CD4-positive, alpha-beta T cell treated with Interleukin-6 at 100 ng/mL for 8 hours (primary cell): ENCODE measurements at places on chromosomes 1 and 21.

DNA sequence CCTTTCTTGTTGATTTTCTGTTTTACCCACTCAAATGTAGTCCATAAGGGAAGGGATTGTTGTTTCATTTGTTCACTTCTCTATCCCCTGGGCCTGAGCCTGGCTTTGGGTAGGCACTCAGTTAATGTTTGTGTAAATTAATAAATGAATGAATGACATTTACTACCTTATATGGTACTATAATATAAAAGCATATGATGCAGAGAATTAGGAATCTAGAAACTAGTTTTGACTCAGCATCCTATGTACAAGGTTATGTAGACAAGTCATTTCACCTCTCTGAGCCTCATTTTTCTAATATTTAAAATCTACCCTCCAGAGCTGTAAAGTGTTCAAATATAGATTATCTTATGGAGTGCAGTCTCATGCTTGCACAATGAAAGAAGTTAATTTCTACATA, 68.9 kb upstream of the S1PR1 start:
- no peak for DNase-seq

DNA sequence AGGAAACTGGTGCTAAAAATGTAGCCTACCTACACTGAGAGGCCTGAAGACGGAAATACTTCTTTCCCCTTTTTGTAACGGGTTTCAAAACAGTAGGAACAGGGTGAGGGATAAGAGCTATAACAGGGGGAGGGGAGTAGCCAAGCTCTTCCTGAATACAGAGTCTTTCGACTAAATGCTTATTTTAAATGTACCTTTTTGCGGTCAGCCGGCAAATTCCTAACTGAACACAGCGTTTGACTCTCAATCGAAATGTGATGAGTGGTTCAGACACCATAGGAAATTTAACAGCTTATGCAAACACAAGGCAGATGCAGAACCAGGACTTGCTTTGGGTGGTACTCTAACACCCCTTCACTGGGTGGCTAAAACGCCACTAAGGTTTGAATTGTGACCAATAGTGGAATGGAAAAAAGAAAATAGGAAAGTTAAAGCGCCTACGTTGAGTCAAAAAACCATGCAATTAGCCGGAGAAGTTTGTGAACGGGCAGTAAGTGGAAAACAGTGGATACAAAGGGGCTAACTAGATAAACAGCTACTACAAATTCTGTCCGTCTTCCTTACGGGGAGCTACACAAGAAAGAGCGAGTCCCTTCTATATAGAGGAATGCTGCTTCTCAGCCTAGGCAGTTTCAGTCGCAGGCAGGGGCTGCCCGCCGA, 1.7 kb downstream of the EGLN1 start:
- DNase-seq, result no peak

GRCh38 chr1:15524021-15524282, at the start of gene CASP9:
Gene CASP9, minus strand, starts transcription at chr1:15524215. Its CDS starts 15 bp downstream, at chr1:15524200.
- no peak for DNase-seq

- no peak for DNase-seq
Measured at GRCh38 chr1:186627019-186627418, 53.2 kb downstream of the PTGS2 start.

- no peak for DNase-seq
Measured at GRCh38 chr1:44973645-44974044, 12.8 kb downstream of the EIF2B3 start.

GRCh38 chr1:152034654-152035538, 1.9 kb downstream of the S100A11 start:
- peak; percentile 68 for DNase-seq

DNA sequence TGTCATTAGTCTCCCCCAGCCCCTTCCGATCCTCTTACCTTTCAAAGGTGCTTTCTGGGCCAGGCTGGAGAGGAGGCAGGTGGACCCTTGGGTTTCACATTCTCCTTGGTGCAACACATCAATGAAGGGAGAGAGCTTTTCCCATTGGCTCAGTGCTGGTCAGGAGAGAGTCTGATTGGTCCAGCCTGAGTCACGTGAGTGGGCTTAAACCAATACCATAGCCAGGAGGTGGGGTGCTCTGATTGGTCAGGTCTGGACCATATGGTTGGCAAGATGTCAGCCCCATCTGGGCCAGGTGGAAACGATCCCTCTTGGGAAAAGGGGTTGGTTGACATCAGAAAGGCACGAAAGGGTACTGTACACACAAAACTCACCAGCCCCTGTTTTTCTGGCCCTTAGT, 44.8 kb upstream of the ABCG1 start:
- DNase-seq, result no peak

GRCh38 chr1:94819238-94819944, 766 bp upstream of the SLC44A3 start:
- no peak for DNase-seq

GRCh38 chr1:147238053-147238902, 4.2 kb upstream of the CHD1L start:
- DNase-seq, result no peak

DNA sequence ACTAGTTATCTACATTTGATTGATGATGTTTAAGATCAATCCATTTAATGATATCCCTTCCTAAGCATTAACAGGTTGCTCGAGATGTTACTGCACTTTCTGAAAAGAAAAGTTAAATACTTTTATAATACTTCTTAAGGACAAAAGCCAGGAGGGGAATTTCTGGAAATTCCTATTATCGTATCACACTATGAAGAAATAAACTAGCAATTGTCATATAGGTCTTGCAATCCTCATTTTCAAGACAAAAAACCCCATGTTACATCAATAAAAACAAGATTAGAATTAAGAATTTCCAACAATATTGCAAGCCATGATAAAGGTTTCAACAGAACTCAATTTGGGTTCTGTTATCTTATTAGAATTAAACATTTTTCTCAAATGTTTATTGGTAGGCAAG, 47.2 kb downstream of the HNRNPR start:
- no peak for DNase-seq

GRCh38 chr1:54215523-54215922, 15.6 kb downstream of the MRPL37 start:
- no peak for DNase-seq

GRCh38 chr1:188155261-188155660, 1326.5 kb downstream of the PLA2G4A start:
- no peak for DNase-seq

GRCh38 chr21:29125191-29125590, 5.3 kb upstream of the MAP3K7CL start:
- DNase-seq, result no peak

- DNase-seq, result no peak
Measured at GRCh38 chr1:74971982-74972381, 162.2 kb upstream of the LHX8 start.

DNA sequence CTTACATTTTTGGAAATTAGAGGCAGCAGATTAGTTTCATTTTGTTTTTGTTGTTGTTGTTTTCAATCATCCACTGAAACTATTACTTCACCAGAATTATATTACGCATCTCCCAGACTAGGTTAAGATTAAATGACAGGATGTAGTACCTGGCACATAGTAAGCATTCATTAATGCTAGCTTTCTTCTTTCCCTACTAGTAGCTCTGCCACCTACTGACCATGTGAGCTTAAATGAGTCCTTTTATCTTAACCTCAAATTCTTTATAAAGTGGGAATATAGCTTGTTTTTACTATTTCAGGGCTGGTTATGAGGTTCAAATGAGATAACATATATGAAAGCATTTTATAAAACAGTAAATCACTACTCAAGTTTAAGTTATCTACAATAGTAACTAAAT, 10.2 kb upstream of the ASPM start:
- no peak for DNase-seq

GRCh38 chr21:46027851-46028493, 46.4 kb downstream of the COL6A1 start:
- DNase-seq, result no peak

GRCh38 chr1:1958071-1958541, 39.0 kb upstream of the TMEM52 start:
- no peak for DNase-seq

GRCh38 chr1:247747616-247748015, 325 bp downstream of the OR14A2 start:
- DNase-seq, result no peak

DNA sequence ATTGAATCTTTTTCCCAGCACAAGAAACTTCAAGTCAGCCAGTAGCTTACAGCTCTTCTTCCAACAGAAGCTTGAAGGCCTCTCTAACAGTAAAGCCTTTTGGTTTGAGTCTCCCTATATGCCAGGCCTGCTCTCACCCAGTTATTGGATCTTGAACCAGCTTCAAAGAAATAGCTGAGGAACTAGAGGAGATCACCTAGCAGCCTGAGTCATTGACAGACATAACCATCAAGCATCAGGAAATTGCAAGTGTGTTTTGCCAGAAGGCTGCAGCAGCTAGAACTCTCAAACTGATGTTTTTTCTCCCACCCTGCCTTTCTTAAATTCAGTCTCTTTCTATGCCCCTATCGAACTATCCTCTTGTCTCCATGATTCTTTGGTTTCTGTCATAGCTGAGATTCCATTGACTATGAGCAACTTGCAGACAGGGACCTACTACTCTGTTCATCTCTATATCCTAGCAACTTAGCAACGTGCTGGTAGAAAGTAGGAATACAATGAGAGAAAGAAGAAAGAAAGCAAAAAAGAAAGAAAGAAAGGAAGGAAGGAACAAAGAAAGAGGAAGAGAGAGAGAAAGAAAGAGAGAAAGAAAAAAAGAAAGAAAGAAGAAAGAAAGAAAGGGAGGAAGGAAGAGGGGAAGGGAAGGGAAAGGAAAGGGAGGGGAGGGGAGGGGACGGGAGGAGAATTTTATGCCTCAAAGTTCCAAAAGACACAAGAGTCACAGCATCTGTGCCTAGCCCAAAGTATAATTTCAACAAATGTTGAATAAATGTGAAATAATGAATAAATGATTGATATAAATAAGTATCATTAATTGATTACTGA, 60.0 kb upstream of the FGGY start:
- no peak for DNase-seq

GRCh38 chr21:43864962-43865539, at the start of gene AGPAT3:
Gene AGPAT3, plus strand, starts transcription at chr21:43865223. Its CDS starts 94,459 bp downstream, at chr21:43959682.
- peak; percentile 31 for DNase-seq

DNA sequence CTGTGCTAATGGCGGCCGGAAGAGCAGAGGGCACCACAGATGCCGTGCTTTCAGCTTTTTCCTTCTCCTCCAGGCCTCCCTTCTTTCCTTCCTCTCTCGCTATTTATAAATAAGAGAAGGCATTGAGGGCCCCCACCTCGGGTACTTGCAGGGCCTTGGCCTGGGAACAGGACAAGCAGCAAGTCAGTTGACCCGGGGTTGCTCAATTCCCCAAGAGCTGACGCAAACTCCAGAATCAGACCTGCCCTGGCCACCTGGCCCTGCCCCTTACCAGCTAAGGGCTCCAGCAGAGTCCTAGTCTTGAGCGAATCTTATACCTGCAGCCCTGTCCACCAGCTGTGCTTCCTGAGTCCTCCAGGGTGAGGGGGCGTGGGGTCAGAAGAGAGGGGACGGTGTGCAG, 13.5 kb downstream of the TNFRSF1B start:
- DNase-seq, result no peak

DNA sequence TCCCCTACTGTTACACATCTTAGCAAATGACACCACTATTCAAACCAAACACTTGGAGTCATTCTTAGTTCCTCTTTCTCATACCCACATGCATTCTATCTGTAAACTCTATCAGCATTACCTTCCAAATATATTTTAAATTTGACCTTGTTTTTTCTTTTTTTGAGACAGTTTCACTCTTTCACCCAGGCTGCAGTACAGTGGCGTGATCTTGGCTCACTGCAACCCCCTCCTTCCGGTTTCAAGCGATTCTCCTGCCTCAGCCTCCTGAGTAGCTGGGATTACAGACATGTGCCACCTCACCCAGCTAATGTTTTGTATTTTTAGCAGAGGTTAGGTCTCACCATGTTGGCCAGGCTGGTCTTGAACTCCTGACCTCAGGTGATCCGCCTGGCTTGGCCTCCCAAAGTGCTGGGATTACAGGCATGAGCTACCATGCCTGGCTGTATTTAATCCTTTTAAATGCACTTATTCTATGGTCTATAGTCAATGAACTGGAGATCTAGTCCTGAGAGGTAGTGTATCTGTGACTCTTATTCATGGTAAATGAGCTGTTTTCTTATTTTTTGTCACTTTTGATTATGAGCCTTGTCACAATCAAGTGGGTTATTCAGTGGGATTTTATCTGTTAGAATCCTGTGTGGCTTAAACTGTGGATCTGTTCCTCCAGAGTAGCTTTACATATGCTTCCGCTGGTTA, 73.1 kb downstream of the GATAD2B start:
- no peak for DNase-seq

DNA sequence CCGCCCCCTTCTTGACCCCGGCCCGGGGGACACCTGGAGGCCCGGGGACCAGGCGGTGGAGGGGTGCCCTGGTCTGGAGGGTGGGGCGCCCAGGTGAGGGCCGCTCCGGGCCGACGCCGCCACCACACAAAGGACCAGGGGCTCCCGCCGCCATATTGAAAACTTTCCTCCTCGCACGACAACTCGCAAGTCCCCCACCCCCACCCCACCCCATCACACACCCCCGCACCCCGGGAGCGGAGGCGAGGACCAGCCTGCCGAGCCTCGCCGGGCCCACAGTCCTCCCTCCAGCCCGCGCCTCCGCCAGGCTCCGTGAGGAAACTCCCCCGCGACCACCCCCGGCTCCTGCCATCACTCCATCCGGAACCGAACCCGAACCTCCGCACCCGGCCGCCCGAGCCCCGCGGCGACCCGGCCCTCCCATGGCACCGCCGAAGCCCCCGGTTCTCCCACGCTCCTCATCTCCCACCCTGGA, 733 bp downstream of the KDM5B start:
- peak; percentile 27 for DNase-seq

GRCh38 chr1:94803517-94804441, 16.4 kb upstream of the SLC44A3 start:
- no peak for DNase-seq

- DNase-seq, result no peak
Measured at GRCh38 chr1:159171254-159171687, at the start of gene CADM3. Gene CADM3, plus strand, starts transcription at chr1:159171615. Its CDS starts 151 bp downstream, at chr1:159171766.

DNA sequence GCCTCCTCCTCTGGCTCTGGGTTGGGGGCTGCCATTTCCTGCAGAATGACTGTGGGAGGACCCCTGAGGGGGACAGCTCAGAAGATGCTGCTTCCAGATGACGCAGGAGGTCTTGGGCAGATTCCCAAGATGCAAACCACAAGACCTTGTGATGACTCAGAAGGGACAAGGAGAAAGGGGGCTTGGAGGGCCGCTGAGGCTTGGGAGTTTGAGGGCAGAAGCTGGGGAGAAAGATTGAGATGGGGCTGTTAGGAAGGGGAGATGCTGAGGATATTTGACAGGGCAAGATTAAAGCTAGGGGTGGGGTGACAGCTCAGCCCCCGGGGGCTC, 7.5 kb downstream of the PTPRU start:
- DNase-seq, result no peak

DNA sequence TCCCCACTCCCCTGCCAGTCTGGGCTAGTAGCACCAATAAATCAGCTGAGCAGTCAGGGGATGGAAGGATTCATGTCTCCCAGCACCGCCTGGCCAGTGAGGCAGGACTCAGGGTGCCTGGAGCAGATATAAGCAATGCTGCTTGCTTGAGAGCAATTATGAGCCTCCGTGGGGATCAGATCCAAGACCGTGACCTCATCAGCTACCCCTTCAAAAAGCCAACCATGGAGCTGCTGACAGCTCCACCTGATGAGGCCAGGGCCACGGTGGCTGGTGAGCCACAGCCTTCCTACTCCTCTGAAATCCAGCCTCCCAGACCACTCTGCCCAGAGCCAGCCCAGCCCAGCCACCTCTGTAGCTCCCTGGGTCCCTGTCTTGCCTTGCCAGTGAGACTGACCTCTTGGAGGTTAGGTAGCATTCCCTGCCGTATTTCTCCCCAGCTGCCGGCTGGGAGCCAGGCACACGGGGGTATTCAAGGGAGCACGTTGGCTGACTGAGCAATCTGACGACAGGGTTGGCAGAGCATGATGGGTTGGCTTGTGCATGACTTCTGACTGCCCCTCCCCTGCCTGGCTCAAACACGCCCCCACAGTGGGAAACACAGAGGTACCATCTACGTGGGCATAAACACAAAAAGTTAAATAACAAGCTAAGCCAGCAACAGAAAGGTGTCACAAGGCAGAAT, 28.4 kb downstream of the SYT2 start:
- no peak for DNase-seq
